ENCODE measurements at places on chromosomes 4 and X. TPM values are rescaled to one million over a fixed set of nuclear protein-coding genes. Genes with fewer than 3 reads are reported as not detected.

DNA sequence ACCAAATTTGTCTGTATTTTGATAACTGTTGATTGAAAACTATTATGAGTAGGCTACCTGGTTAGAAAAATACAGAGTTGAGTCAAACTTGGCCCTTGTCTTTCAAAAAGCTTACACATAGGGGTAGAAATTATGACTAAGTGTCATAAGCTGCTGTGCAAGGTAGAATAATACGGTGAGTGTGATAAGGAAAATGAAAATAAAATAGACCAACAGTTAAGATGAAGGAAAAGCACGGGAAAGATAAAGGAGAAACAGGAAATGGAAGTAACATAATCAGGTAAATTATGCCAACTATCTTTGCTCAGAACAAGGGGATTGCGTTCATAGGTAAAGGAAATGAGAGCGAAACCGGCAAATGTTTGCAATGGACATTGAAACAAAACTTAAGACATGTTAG, 302.5 kb downstream of the PCDH7 start:
- no peak for ATAC-seq

Gene TSPAN6
- 6.4 TPM for total RNA-seq

DNA sequence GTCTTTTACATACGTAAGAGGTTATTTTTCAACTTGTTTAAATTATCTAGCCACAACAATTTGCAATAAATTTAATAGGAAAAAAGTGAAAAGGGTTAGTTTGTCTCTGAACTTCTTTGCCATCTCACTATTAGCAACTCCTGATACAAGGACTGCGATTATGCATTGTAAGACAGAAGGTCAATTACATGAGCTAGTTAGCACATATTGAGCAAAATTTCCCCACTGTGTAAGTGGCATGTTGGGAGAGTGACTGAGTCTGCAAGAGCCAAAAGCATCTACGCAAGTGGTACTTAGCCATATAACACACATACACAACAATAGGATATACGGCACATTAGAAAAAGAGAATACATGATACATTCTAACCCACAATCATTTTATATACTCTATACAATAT, 927.2 kb downstream of the STPG2 start:
- no peak for ATAC-seq

Gene CHST7
- total RNA-seq = 16.0 TPM

Gene CCNG2
- 27.1 TPM for total RNA-seq

DNA sequence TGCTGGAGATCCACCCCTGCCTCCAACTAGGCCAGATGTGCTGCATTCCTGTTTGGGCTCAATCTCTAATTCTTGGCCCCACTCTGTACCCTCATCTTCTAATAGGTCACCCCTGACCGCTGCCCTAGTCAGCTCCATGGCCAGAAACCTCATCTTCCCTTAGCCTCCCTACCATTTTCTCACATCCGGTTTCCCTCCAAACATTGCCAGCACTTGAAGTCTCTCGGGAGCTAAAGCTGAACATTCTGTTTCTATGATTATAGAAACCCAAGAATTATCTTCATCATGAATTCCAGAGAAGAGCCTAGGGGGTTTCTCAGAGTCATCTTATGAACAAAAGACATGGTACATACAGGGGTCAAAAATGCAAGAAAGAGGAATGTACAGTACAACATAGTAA, 179.7 kb downstream of the AMELX start:
- no peak for ATAC-seq

Gene SPATA18
- 2.6 TPM for total RNA-seq

GRCh38 chrX:108132876-108133275, 41.3 kb downstream of the ATG4A start:
- no peak for ATAC-seq

DNA sequence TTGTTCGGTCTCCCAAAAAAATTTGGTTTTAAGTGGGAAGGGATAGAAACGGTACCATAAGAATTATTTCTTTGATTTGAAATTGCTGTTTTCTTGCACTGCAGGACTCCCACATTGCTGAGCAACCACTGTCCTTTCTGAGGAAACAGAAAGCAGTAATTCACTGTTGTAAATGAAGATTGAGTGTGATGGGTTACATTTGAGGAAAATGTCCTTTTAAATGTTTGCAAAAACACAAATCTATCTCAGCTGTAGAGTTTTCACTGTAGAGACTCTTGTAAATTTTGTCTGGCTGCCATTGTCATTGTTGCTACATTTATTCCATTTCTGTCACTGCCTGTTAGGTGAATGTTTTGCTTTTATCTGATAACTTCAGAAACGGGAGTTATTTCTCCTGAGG, 105.2 kb downstream of the FRAS1 start:
- no peak for ATAC-seq

- no peak for ATAC-seq
Measured at GRCh38 chrX:19627081-19627480, 111.8 kb upstream of the MAP3K15 start.

GRCh38 chr4:184348311-184349233, 125.8 kb downstream of the IRF2 start:
- ATAC-seq = no peak

DNA sequence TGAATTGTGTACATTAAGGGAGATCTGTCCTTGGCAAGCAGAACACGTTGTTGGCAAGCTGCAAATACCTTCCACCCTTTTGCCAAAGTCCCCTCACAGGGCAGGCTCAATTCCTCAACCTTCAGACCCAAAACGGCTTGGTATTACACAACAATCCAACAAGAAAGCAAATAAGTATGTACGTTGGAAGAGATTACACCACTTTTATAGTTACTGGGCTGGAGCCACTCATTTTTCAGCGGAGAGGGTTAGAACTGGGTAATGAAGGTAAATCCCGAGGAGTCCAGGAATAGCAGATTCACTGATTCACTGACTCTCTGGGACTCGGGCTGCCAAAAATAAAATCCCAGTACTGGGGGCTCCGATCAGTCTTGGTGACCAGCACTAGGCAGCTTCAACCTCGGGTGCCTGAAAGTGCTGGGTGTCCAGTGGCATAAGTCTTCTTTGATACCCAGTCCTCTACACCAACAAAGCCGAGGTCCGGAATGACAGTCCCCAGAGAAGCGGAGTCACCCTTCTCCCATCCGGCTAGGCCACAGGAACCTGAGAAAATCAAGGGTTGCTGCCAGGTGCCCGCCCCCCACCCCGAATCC, 587 bp downstream of the TIMM8A start:
- no peak for ATAC-seq

GRCh38 chrX:96551322-96551872, 133.2 kb upstream of the DIAPH2 start:
- no peak for ATAC-seq

DNA sequence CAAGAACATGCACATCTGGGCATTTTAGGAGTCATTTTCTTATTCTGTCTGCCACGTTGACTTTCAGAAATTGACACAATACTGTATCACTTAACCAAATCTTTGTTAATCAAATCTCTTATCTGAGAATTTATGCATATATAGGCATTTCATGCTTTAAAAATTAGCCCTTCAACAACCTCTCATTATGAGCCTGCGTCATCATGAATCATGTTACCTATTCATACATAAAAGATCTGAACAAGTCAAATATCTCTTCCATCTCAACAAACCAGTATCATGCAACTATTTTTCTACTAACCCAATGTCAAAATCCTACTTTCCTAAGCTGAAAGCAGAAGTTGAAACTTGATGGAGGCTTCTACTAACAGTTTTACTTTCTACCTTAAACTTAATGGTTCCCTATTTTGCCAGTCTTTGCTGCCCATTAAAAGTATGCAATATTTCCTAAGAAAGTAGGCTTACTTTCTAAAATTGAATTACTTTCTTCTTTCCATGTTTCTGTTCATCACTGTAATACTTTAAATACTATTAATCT, 1.8 kb downstream of the ADAM29 start:
- ATAC-seq = no peak

DNA sequence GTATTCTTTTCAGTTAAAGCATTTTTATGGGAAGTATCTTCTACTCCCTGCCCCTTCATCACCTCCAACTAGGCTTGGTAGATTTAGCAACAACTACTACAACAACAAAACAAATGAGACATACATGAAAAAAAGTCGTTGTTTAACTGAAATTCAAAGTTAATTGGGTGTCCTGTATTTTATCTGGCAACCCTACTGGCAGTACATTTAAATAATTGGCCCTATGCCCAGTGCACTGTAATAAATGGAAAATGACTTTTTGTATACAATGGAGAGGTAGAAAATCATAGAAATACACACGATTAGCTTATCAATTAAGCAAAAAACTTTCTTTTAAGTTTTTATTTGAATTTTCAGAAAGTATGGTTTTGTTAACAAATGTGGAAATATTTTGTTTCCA, 21.4 kb upstream of the CLGN start:
- ATAC-seq = no peak

GRCh38 chr4:141814499-141814898, 178.1 kb downstream of the IL15 start:
- ATAC-seq = no peak

GRCh38 chr4:10589321-10589720, 95.2 kb downstream of the CLNK start:
- ATAC-seq = no peak

Gene CT83
- total RNA-seq = not detected

GRCh38 chr4:5033281-5033841, 14.1 kb upstream of the CYTL1 start:
- ATAC-seq = peak; percentile 55

DNA sequence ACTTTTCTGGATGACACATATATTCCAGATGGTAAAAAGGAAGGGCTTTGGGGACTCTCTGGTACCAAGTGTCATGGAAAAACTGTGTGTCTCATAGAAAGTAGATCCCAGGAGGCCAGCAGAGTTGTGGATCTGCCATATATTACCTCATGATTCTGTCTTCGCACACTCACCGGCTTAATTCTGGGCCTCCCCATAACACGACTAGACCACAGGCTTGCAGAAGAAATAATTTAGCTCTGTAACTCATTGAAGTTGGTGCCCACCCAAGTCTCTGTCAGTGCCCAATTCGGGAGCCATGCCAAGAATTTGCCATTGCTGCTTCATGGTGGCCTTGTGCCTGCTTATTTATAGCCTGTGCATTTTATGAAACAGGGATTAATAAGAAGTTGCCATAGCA, 104.5 kb downstream of the AR start:
- no peak for ATAC-seq

- ATAC-seq = no peak
Measured at GRCh38 chr4:71009086-71009485, 15.6 kb downstream of the DCK start.

Gene CT45A5
- total RNA-seq = not detected

Gene RAB33A
- not detected for total RNA-seq

- no peak for ATAC-seq
Measured at GRCh38 chrX:96407072-96407471, 277.6 kb upstream of the DIAPH2 start.

DNA sequence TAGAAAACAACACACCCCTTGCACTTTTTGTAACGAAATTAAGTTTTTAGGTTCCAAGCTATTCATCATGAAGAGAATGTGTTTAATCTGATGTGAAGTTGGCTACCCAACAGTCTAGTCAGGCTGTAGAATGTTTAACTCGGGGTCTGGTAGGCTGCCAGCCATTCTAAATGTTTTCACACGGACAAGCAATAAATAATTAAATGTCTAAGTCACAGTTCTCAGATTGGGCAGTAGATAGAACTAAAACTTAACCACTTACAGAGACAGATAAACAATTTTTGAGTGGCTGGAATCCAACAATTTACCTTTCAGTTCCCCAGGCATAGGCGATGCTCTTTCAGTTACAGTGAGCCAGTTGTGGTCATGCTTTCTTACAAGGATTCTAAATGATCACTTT, 66.5 kb downstream of the CHIC2 start:
- ATAC-seq = no peak

Gene FAM133A
- total RNA-seq = not detected

All from gastroesophageal sphincter (tissue), 4 donors.